ENCODE measurements at places on chromosomes 5 and 9.
A peak's percentile ranks its signal among the peaks of the same experiment; 100 is the strongest.

- no peak for DNase-seq
Measured at GRCh38 chr5:1279443-1280151, 15.3 kb downstream of the TERT start.

DNA sequence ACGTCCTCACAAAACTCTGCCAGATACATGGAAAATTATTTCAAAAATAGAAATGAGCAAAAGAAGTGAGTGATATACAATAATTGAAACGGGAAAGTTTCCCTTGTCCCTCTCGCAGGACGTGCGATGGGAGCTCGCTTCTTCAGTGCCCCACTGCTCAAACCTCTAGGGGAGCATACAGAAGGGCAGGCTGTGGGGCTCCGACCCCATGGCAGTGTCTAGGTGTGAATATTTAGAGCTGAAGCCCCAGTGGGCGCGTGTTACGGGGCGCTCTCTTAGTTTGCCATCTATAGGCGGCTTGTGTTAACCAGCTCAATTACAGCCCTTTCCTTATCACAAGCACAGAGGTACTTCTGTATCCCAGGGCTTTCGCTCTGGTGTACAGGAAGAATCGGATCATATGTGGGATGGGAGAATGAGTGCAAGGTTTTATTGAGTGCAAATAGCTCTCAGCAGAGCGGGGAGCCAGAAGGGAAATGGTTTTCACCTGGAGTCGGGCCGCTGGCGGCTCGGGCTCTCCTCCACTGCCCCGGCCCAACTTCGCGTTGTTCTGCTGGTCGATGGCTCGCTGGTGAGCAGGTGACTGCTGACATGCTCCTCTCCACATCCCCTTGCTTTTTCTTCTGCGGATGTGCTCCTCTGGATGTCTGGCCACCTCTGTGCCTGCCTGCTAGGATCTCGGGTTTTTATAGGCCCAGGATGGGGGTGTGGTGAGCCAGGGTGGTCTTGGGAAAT, 334.0 kb upstream of the PTPRD start:
- no peak for DNase-seq

- DNase-seq = no peak
Measured at GRCh38 chr5:17425385-17426070, 72.5 kb upstream of the TAF11L2 start.

DNA sequence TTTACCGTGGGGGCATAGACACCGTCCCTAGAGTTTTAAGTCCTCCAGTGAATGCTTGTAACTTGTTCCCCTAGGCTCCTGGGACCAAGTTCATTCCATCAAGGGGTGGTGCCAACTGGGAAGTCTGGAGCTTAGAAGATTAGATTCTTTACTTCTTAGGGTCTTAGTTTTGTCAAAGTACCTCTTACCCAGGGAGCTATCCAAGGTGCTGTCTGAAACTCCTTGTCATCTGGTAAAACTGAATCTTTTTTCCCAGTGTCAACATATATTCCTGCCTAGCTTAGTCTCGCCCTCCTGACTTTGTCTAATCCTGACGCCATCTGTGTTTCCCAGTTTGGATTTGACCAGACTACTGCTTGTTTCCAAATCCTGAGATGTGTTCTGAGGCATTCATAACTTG, 41.6 kb downstream of the MAMDC2 start:
- no peak for DNase-seq

GRCh38 chr9:726005-726404, 115.5 kb upstream of the DMRT1 start:
- DNase-seq = no peak

- DNase-seq = peak; percentile 52
Measured at GRCh38 chr5:148924817-148925216, 98.4 kb downstream of the ADRB2 start.

DNA sequence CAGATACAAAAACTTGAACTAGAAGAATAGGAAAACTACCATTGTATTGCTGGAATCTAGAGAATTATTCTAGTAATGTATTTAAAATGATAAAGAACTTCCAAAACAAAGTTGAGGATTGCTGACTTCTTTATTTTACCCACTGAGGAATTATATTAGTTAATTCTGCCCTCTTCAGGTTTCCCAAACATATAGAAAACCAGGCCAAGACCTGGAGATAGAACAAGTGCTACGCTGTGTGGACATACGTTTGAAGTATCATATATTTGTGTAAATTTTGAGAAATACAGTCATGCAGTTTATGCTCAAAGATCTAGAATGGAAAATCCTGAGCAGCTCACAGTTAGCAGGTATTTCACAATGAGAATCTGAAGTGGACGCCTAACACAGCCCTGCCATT, 162.3 kb upstream of the CYLC2 start:
- no peak for DNase-seq

DNA sequence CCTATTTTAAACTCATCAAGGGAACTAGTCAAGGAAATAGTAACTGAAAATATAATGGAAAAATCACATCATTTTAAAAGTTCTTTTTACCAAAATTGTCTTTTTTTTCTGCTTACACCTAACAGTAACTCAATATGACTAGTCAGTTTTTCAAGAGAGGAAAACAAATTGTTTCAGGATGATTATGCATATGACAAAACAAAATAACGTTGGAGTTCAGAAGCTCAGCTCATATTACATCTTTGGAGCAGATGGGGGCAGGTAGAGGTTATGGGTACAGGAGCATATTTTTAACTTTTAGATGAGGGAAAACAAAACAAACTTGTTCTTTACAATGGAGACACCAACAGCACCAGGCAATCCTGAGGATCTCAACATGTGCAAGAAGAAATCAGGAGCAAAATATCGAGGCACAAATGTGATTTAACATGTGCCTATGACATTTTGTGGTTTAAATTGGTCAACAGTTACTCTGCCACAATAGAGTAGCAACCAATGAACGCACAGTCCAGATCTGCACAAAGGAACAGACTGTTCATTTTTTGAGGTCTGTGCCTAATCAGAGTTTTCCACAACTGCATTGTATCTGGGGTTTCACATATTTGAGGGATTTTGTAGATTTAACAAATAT, 659.0 kb downstream of the ANXA1 start:
- no peak for DNase-seq

DNA sequence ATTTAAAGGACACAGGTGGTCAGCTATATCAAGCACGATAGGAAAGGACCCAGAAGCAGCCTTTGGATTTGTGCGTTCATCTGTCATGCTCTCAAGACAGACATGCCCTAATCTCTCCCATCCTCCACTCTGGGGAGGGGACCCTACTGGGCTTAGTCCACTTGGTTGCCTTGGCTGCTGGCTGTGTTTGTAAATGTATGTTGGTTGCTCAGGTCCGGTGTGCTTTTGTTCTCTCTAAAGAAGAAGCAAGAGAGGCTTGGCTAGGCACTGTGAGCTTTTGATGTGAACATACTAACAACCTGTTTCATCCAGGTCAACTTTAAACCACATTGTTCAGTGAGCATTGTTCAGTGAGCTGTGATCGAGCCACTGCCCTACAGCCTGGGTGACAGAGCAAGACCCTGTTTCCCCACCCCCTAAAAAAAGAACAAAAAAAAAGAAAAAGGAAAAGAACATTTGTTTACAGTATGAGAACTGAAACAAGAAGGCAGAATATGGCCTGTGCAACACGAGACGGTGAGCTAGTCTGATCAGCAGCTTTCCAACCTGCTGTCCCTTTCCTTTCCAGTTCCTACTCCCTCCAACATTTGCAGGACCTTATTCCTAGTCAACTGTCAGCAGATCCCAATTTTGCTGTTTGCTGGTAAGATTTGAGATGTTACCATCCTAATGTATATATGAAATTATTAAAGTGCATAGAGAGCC, 228.3 kb downstream of the ARHGAP26 start:
- DNase-seq = no peak

- DNase-seq = no peak
Measured at GRCh38 chr5:159083548-159084452, 15.9 kb downstream of the EBF1 start.

DNA sequence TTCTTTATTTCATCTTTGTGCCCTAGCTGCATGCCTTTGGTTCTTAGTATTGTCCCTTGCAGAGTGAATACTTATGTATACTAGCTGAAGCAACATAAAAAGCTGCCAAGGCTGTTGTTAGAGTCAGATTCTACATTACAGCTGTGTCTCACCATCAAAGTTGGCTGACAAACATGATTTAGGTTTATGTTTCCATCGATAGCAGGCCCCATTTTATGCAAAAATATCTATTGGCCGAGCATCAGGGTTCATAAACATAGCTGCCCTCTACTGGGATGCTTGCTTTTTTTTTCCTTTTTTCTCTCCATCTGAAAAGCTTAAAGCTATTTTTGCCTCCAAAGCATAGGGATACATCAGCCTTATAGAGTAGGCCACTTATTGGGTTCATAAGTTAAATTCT, 68.0 kb downstream of the FAM174A start:
- DNase-seq = no peak

DNA sequence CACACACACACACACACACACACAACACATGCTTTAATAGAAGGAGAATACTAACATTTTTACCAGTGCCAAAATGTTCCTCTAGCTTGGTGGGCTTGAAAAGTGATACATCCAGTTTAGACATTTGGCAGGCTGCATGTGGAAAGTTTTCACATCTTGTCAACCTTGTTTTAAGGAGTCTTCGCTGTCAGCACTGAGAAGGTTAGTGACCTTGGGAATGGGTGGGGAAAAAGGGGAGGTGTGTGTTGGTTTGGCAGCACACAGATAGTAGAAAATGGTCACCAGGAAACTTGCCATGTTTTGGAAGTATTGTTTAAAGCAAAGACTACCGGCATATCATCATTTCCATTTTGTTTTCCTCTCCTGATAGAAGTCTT, 346.5 kb upstream of the ADAMTSL1 start:
- no peak for DNase-seq

DNA sequence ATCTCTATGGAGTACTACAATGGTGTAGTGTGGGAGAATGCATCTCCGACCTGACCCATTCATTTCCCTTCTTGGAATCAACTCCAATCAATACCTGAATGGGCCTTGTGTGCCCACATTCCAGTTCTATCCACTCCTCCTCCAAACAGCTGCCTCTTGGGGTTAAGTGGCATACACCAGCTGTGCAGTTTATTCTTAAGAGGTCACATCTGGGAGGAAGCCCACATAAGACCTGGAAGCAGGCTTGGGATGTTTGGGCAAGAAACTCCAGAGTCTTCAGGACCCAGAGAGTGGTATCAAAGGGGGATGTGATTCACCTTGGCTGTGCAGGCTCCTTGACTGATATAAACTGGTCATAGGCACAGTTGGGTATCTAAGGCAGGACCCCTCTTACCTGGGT, 46.0 kb downstream of the ACTBL2 start:
- DNase-seq = no peak

GRCh38 chr5:32991421-32991815, 280.3 kb downstream of the NPR3 start:
- DNase-seq = no peak

DNA sequence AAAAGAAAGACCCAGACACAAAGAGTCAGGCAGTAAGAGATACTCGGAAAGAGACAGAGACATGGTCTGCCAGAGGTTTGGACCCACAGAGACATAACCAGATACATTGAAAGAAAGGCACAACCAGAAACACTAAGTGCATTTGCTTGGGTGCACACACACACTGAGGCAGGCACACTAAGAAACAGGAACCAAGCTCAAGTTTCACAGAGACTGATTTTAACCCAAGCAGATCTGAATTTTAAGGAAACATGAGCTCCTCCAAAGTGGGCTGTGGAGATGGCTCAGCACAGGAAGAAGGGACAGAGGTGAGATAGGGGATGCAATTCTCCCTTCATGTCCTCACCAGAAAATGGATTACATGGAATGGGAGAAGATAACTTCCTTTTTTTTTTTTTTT, 9.5 kb downstream of the AQP3 start:
- no peak for DNase-seq

DNA sequence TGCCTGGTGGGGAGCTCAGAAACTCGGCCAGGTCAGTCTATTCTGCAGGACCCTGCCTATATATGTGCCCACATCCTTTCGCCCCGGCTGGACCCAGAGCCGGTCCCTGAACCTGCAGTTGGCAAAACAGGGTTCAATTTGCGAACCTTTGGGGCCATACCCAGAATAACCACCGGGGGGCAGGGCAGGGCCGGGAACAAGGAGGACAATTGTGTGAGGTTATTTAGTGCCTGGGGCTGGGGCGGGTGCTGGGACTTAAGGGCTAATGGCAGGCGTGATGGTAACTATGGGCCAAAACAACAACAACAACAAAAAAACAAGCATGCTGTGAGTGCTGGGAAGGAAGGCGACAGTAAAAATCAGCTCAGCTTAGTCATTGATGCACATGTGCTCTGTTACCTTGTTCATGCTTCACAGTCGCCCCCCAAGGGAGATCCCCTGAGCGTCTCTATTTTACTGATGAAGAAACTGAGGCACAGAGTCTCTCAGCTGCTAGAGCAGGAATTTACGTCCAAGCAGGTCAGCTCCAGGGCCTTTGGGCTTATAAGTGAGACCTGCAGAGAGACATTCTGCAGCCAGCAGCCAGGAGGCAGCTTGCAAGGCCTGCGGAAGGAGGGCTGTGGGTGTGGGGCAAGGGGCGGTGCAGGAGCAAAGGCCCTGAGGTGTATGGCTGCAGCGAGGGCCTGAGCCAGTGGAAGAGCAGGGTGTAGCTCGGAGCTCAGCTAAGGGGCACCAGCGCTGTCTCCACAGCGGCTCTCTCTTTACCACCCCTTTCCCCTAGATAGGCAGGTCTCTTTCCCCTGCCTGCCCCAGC, 106.0 kb downstream of the PHF2 start:
- peak; percentile 27 for DNase-seq

- no peak for DNase-seq
Measured at GRCh38 chr5:39400713-39401578, 23.8 kb downstream of the DAB2 start.

- no peak for DNase-seq
Measured at GRCh38 chr5:109756543-109757185, 66.9 kb downstream of the MAN2A1 start.

DNA sequence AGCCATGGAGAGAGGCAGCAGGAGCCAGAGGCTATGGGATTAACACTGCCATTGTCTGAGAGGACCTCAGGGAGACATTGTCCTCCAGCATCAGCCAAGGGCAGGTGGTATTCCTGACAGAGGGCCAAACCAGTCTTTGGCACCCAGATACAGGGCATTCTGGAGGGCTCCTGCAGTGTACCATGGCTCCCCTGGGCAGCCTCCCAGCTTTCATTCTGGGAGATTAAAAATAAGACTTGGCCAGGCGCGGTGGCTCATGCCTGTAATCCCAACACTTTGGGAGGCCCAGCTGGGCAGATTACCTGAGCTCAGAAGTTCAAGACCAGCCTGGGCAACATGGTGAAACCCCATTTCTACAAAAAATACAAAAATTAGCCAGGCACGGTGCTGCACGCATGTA, 4.2 kb downstream of the MTAP start:
- DNase-seq = no peak

GRCh38 chr9:34047864-34048726, 592 bp downstream of the UBAP2 start:
- peak; percentile 41 for DNase-seq

All from uterus (tissue), 4 donors.